ENCODE measurements at places on chromosomes 12 and 14.

DNA sequence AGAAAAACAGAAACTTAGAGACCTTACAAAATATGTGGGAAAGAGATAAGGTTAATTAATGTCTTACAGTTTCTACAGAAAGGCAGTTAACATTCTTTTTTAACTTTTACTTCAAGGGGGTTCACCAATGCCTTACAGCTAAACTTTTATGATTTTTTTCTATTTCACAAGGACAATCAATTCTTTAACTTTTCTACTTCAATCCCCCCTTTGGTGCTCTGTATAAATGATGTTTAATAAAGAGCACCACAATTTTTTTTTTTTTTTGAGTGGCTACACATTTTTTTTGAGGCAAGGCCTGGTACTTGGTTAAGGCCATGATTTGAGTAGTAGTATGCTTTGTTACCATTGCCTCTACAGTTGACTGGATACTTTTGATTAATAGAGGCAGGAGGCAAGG, 279.6 kb downstream of the PRKD1 start:
- DNase-seq = peak; percentile 32

GRCh38 chr14:70884595-70885342, 22.5 kb upstream of the PCNX1 start:
- DNase-seq = no peak

DNA sequence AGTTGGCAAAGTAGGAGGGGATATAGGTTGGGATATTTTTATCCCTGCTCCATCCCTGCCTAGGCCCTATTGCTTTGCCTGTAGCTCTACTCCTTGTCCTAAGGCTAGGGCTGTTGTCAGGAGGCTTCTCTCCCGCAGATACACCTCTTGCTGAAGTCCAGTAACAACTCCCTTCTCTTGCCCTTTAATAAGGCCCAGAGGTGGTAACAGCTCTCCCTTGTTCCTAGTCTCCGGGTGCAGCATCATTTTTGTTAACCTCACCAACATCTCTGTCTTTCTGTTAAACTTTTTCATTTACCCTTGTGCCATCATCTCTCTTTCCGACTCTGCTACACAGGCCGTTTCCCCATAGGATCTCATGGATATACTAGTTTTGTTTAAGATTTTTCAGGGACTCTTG, 6.3 kb downstream of the ASCL1 start:
- no peak for DNase-seq

- DNase-seq = no peak
Measured at GRCh38 chr12:94230357-94230905, 82.1 kb downstream of the PLXNC1 start.

- no peak for DNase-seq
Measured at GRCh38 chr12:40342010-40342409, 117.2 kb downstream of the LRRK2 start.

DNA sequence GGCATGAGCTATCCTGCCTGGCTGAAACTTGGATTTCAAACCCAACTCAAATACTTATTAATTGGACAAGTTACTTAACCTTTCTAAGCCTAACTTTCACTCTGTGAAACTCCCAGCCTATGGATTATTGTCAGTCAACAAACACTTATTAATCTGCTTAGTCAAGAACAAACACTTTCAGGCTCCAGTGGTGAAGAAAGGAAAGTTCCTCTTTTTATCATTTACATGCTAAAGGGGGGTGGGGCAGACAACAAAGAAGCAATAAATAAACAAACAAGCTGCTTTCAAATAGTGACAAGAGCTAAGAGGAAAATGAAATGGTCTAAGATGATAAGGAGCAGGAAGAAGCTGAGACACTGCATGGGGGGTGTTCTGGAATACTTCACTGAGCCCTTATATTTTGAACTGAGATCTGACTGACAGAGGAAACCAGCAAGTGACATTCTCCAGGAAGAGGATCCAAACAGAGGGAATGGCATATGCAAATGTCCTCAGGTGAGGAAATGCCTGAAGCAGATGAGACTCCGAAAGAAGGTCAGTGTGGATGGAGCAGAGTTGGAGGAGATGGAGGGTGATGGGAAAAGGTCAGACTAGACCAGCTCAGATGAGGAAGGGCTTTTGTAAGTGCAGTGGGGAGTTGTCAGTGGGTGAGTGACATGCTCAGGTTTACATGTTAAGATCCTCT, 259.6 kb downstream of the ITPR2 start:
- DNase-seq = no peak

GRCh38 chr12:29429999-29430715, 49.2 kb upstream of the ERGIC2 start:
- no peak for DNase-seq

Measured in fibroblast of pulmonary artery (primary cell).